Lower lobe of right lung (tissue), 2 donors: ENCODE measurements at places on chromosomes 12 and 14. TPM values are rescaled to one million over a fixed set of nuclear protein-coding genes. Genes with fewer than 3 reads are reported as not detected.

Gene GPR65
- total RNA-seq: 13.4 TPM

DNA sequence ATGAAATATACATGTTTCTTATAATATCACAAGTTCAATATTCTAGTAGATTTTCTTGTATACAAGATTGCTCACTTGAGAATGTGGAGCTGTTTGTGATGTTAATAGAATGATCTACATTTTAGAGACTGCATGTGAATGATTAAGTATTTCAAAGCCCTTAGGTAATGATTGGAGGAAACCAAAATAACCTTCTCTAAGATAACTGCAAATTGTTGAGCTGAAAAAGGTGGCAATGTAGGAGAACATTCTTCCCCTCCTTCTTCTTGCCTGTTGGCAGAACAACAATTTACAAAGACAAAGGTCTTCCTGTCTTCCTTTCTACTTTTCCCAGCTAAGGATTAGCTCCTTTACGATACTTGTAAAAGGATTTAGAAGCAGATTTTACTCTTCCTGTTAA is 2.0 kb upstream of the CLEC6A start:
- no peak for DNase-seq
- no peaks in the 10 kb centered on the region for H3K27me3 ChIP-seq
- no peak overlapping the region for H3K4me3 ChIP-seq
- no peak overlapping the region for H3K27ac ChIP-seq

DNA sequence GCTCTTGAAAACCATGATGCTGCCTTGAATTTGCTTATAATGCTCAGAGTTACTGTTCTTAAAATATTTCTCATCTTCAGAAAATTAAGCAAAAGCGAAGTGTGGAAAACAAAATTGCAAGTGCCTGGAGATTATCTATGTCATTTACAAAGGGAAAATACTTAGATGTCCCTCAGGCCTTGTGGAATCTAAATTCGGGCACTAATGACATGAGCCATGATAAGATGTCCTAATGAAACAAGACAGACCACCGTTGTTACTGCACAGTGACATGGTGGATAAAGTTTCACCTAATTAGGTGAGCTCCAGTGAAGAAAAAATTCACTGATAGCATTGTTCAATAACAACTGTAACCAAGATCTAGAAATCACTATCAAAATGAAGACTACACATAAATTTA is 30.4 kb downstream of the PPP1R13B start:
- no peak overlapping the region for H3K27ac ChIP-seq
- H3K4me1 ChIP-seq: peaks cover 55% of the 10 kb centered on the region
- no peak for DNase-seq
- H3K4me3 ChIP-seq: no peak overlapping the region
- no peaks in the 10 kb centered on the region for H3K27me3 ChIP-seq

Gene ZDHHC22
- not detected for total RNA-seq

GRCh38 chr12:65612440-65612839 is 211.8 kb upstream of the HMGA2 start:
- H3K27ac ChIP-seq: no peak overlapping the region
- H3K27me3 ChIP-seq: peaks cover 9% of the 10 kb centered on the region
- no peak for DNase-seq
- no peaks in the 10 kb centered on the region for H3K36me3 ChIP-seq

GRCh38 chr12:1504895-1505311 is 89.5 kb downstream of the FBXL14 start:
- no peak for DNase-seq
- no peak overlapping the region for H3K4me3 ChIP-seq
- no peaks in the 10 kb centered on the region for H3K36me3 ChIP-seq
- H3K27me3 ChIP-seq: peaks cover 4% of the 10 kb centered on the region
- no peak overlapping the region for H3K27ac ChIP-seq
- H3K4me1 ChIP-seq: no peaks in the 10 kb centered on the region

Gene RNF212B
- total RNA-seq: not detected

- H3K27me3 ChIP-seq: no peaks in the 10 kb centered on the region
- no peaks in the 10 kb centered on the region for H3K36me3 ChIP-seq
- H3K27ac ChIP-seq: no peak overlapping the region
- DNase-seq: no peak
Observed at GRCh38 chr12:128012110-128012509, 254.9 kb upstream of the TMEM132C start.

Gene RAD9B
- 1.1 TPM for total RNA-seq

- peak overlapping the region; percentile 77 for H3K27ac ChIP-seq
- DNase-seq: no peak
- peaks cover 30% of the 10 kb centered on the region for H3K4me1 ChIP-seq
- H3K27me3 ChIP-seq: no peaks in the 10 kb centered on the region
- no peaks in the 10 kb centered on the region for H3K36me3 ChIP-seq
- peak overlapping the region; percentile 56 for H3K4me3 ChIP-seq
Observed at GRCh38 chr14:99792551-99793212, 531 bp upstream of the EML1 start.

GRCh38 chr12:130835436-130835835 is 3.6 kb downstream of the STX2 start:
- H3K27me3 ChIP-seq: no peaks in the 10 kb centered on the region
- no peak for DNase-seq
- H3K4me1 ChIP-seq: peaks cover 39% of the 10 kb centered on the region
- no peak overlapping the region for H3K4me3 ChIP-seq
- H3K27ac ChIP-seq: no peak overlapping the region
- no peaks in the 10 kb centered on the region for H3K36me3 ChIP-seq

Gene AKT1
- 154 TPM for total RNA-seq

Gene NFATC4
- total RNA-seq: 37.0 TPM

- DNase-seq: no peak
- no peaks in the 10 kb centered on the region for H3K36me3 ChIP-seq
- H3K4me1 ChIP-seq: no peaks in the 10 kb centered on the region
- H3K27me3 ChIP-seq: no peaks in the 10 kb centered on the region
- H3K4me3 ChIP-seq: no peak overlapping the region
Observed at GRCh38 chr12:72089678-72090077, 151.0 kb downstream of the TPH2 start.

- no peak overlapping the region for H3K4me3 ChIP-seq
- H3K27ac ChIP-seq: no peak overlapping the region
- no peaks in the 10 kb centered on the region for H3K27me3 ChIP-seq
- H3K4me1 ChIP-seq: no peaks in the 10 kb centered on the region
Observed at GRCh38 chr12:17197971-17198370, 592.0 kb upstream of the LMO3 start.
